ENCODE measurements at places on chromosomes 11 and 22.
A peak's percentile ranks its signal among the peaks of the same experiment; 100 is the strongest.

DNA sequence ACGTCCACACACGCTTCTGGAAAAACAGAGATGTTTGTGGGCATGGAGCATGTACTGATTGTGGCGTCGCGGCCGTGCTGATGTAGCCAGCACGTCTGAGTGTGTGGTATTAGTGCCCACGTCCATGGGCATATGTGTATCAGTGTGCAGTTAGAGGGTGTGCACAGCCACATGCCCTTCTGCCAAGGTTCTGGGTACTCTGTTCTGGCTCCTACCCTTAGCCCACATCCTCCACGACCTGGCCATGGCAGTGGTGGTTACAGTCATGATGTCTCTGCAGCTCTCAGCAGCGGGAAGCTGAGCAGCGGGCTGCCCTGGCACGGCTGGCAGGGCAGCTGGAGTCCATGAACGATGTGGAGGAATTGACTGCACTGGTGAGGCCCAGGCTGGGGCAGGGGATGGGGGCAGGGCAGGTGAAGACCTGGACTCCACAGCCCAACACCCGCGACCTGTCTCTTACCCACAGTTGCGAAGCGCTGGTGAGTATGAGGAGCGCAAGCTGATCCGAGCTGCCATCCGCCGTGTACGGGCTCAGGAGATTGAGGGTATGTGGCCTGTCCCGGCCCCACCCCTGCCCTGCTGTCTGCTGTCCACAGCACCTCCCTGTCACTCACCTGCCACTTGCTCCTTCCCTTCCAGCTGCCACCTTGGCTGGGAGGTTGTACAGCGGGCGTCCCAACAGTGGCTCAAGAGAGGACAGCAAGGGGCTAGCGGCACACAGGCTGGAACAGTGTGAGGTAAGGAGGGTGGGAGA, 7.3 kb downstream of the SMTN start:
- DNase-seq = no peak

DNA sequence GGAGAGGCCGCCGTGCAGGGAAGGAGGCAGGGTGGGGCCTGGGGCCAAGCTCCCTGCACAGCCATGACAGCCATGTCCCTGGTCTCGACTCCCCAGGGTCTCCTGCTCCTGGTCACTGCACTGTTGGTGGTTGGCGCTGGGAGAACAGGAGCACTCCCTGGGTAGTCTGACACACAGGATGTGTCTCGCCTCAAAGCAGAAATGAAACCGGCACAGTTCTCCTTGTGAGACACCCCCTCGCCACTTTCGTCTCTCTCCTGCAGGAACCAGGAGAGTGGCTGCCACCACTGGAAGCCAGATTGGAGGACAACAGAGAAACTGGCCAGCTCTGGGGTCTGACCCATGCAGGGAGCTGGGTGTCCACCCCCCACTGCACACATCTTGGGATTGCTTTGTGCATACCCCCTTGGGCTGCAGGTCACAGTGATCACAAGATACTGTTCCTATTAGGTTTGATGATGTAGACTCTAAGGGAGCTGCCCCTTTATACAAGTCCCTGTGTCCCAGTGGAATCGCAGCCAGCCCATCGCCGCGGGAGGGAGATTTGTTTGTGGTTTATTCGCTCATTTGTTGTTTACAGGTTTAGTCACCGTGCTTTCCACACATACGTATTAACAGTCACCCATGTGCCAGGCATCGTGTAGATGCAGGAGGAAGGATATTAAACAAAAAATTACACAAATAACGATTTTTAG, 27.0 kb upstream of the YWHAH start:
- no peak for DNase-seq

DNA sequence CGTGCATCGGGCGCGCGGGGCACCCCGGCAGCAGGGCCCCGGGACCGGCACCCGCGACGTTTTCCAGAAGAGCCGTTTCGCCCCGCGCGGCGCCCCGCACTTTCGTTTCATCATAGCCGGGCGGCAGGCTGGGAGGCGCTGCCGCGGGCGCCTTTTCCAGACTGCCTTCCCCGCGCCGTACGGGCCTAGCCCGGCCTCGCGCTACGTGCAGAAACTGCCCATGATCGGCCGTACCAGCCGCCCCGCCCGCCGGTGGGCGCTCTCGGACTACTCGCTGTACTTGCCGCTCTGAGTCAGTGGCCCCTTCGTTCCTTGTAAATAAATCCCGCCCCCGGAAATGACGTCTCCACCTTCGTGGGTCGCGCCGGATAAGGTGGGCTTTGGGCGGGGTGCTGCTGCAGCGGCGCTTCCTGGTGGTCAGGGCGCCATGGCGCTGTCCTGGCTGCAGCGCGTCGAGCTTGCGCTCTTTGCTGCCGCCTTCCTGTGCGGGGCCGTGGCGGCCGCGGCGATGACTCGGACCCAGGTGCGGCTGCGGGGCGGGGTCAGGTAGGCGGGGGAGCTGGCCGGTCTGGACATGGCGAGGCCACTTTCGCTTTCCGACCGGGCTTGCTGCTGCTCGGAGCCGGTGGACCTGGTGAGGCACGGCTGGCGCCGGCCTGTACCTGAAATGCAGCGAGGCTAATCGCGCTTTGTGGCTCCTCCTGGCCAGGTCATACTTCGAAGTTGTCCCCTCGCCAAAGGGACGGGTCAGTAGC, at the start of gene TMEM179B:
Gene TMEM179B, plus strand, starts transcription at position 398 of the 755 bp plus-strand sequence. Its CDS starts 30 bp downstream, at position 428.
- DNase-seq = peak; percentile 100

DNA sequence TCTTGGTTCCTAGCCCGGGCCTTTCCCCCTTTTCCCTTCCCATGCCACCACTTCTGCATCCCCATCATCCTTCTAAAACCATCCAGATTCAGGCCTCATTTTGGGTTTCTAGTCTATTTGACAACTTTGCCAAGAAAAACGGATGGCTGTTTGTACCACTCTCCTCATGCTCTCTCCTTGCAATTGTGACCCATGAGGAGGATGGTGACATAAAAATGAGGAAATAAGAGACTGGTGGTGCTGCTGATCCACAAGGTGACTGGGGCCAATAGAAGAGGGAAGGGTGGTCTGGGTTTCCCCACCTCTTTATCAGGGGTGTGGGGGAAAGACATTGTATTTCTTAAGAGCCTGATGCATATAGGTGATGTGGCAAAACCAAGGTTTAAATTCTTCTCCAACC, 1.0 kb downstream of the MS4A4A start:
- no peak for DNase-seq

GRCh38 chr11:1202776-1203504, 19.9 kb upstream of the MUC5B start:
- DNase-seq = peak; percentile 77

GRCh38 chr22:46087816-46088277, 62.5 kb upstream of the PPARA start:
- peak; percentile 95 for DNase-seq

DNA sequence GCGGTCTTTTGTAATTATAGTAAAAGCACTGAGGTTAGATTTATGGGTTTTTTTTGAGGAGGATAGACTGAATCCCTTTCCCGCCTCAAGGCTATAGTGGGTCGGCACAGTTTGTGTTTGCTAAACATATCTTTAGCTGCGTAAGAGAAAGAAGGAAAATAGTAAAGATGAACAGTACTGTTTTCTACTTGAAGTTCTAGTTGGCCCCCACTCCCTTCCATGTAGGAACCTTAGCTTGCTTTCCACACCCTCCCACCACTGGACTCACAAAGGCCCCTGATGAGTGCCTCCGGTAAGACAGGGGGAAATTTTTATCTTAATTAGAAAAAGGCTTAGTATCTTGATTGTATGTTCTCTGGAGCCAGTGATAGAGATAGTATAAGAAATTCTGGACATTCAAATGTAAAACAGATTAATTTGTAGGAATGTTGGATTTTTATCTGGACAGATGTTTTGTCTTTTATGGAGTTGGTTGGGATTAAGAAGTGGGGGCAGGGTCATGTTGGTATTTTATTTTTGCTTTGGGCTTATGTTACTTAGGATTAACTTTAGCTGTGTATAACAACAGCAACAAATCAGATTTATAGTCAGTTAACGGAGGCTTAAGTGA, 49.4 kb downstream of the PTPRJ start:
- peak; percentile 29 for DNase-seq

DNA sequence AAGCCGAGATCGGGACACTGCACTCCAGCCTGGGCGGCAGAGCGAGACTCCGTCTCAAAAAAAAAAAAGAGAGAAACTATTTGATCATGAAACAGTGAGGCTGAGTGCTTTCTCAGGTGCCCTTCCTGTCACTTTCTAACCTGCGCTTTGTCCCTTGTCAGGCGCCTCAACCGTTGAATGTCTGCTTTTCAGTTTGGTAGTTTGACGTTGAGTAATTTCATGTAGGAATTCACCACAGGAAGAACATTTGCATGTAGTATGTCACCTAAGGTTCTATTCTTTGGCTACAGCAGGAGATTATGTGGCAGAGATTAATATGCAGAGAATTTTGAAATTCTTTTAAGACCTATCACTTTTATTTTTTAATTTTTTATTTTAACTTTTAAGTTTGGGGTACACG, 57.2 kb downstream of the PPFIA1 start:
- no peak for DNase-seq

DNA sequence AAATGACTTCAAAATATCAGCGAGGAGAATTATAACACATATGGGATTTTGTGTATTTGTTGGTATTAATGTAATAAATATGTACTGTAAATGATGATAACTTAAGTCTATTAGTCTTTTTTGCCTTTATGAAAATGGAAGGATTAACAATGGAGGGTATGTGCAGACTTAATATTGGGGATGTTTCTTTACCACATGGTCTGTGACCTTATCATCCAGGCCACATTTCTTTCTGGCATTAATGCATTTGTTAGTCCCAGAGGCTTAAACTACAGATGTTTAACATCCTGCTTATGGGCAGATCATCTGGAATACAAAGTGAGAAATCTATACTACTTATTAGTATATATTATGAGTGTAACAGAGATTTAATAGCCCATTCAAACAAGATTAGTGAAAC, 64.6 kb downstream of the SOX6 start:
- DNase-seq = no peak

DNA sequence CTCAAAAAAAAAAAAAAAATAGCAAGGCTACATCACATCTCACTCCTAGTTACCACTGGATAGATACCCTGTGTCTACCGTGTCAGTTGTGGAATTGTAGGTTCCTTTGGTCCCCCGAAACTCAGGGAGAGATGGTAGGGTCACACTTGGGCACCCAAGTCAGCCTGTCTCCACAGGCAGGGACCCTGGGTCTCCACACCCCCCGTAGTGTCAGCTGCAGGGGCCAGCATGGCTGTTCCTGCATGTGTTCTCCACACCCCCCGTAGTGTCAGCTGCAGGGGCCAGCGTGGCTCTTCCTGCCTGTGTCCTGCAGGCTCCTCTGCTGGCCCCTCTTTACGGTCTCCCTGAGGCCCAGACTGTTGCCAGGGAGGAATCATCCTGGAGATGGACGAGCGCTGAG, 282.1 kb downstream of the BRD1 start:
- no peak for DNase-seq

DNA sequence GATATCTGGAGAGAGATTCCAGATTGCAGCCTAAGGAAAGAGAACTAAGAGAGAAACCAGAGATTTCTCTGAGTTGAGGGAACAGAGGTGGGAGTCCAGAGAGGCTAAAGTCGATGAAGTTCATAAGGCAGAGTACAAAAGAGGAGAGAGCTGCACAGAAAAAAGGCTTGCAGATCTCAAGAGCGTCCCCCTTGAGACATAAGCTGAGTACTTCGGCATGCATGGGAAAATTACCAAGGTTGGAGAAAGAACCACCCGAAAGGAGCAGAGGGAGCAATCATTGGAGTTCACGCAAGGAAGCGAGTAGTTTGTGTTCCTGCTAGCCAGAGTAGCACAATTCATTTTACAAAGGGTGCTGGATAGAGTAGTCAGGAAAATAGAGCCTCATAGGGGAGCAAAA, 293.5 kb downstream of the TMEM135 start:
- DNase-seq = no peak

DNA sequence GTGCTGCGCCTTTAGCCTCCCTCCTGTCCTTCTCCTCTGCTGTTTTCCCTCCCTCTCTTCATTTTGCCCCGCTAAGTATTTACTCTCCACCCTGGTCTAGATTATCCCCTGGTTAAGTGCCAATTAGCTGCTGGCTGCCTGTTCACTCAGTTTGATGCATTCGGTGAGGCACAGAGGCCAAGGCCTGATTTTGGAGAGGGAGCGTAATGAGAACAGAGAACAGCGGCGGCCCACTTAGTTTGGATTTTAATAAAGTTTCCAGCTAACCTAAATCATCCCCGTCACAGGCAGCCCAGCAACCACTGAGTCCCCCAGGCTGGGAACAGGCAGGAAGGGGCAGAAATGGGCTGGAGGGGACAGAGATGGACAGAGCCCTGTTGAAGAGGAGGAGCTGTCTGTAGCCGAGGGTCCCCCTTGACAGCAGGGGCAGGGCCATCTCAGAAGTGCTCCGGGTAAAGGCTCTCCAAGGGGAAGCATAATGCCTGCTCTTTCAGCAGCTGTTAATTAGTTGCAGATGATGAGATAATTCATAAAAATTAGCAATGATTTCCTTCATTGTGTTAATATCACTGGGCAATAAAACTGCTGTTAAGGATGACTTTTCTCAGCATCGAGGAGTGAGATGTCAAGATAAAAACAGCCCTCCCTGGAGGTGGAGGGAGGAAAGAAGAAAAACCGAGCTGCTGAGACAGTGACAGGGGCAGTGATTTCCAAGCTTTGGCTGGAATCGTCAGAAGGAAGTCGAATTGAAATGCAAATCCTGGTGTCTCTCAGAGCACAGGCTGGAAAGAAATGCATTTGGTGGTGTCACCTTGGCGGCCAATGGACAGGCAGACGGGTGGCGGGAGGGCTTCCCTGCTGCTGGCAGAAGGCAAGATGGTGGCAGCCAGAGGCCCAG, 170.1 kb downstream of the GRIK4 start:
- no peak for DNase-seq

- no peak for DNase-seq
These were observed 45.9 kb upstream of the TEAD1 start for GRCh38 chr11:12628314-12628713.
